Mesothelial cell of epicardium (in vitro differentiated cells): ENCODE measurements at places on chromosomes 1 and 21. TPM values are rescaled to one million over a fixed set of nuclear protein-coding genes. Genes with fewer than 3 reads are reported as not detected.

Gene CLDN17
- total RNA-seq, result not detected in 3 replicates

Gene SLAMF6
- not detected in 3 replicates for total RNA-seq

Gene MRPS21
- 64.3 to 65.6 TPM (median 65.5 TPM) in 3 replicates for total RNA-seq

Gene YY1AP1
- total RNA-seq, result 55.8 to 58.1 TPM (median 56.2 TPM) in 3 replicates

Gene CACHD1
- 20.8 to 24.2 TPM (median 24.1 TPM) in 3 replicates for total RNA-seq

Gene LCE2A
- not detected in 3 replicates for total RNA-seq

Gene CD5L
- not detected in 3 replicates for total RNA-seq

Gene DNALI1
- total RNA-seq, result 12.5 to 15.7 TPM (median 14.9 TPM) in 3 replicates
